ENCODE measurements at places on chromosomes 5 and 9.

DNA sequence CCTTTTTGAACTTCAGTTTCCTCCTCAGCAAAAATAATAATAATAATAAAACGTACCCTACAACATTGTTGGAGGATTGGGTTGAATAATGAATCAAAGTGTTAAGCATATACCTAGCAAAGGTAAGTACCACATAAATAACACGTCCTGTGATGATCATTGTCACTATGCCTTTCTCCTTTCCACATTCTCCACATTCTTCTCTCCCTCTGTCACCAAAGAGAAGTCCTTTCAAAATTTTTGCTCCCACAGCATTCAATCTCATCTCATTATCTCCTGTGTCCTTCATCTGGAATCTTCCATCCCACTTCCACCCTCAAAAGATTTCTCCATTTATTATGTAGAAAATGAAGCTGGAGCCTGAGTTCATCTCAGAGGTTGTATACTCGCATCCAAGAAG is 7.2 kb upstream of the ALDOB start:
- no peak for DNase-seq

DNA sequence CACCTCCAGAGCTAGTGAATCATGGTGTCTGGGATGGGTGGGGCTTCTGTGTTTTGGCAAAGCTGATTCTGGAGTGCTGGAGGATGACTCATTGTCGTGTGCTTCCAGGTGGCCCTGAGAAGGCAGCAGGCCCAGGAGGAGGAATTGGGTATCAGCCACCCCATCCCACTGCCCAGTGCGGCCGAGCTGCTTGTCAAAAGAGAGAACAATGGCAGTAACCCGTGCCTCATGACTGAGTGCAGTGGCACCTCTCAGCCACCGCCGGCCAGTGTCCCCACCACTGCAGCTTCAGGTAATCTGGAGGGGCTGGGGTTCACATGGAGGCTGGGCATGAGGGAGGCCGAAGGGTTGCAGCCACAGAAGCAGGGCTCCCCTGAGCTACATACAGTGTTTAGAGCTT is 5.4 kb downstream of the DMRT1 start:
- no peak for DNase-seq

DNA sequence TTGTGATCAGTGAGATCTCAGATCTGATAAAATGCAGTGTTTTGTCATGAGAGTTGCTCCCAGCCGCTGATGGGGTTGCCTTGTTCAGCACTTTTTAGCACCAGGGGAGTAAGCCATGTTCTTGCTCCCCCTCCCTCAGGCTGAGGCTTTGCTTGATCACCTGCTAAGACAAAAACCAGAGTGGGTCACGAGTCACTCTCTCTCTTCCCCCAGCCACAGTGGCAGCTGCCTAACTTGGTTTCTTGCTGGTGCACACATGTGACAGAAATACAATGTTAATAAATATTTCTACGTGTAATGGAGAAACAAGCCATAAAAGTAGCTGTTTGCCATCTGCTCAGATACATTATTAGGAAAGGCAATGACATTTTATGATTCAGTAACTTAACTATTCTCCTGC is 212.4 kb upstream of the DMRT1 start:
- DNase-seq, result no peak

DNA sequence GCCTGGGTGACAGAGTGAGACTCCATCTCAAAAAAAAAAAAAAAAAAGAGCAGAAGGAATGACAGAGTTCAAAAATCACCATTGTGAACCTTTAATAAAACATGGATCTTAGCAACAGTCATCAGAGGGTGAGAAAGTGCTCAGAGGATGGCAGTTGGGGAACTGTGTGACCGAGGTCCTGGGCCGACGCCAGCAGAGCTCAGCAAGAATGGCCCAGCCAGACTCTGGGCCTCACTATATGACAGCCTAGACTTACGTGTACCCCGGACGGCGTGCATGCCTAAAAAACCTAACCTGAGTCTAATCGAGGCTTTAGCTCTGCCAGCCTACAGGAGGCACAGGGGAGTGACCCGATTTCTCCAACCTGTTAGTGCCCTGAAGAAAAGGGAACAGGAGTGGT is 64.3 kb downstream of the MVB12B start:
- DNase-seq, result no peak

GRCh38 chr5:34059977-34060376 is 17.0 kb upstream of the C1QTNF3 start:
- no peak for DNase-seq

GRCh38 chr5:14356305-14356704 is 213.2 kb downstream of the TRIO start:
- DNase-seq, result no peak

GRCh38 chr5:79875230-79875629 is 115.8 kb downstream of the MTX3 start:
- DNase-seq, result no peak

- DNase-seq, result peak; percentile 1
These were observed 737 bp downstream of the SLC1A3 start for GRCh38 chr5:36607114-36607571.

GRCh38 chr5:140883373-140883772 is 1.4 kb downstream of the PCDHA13 start:
- no peak for DNase-seq

DNA sequence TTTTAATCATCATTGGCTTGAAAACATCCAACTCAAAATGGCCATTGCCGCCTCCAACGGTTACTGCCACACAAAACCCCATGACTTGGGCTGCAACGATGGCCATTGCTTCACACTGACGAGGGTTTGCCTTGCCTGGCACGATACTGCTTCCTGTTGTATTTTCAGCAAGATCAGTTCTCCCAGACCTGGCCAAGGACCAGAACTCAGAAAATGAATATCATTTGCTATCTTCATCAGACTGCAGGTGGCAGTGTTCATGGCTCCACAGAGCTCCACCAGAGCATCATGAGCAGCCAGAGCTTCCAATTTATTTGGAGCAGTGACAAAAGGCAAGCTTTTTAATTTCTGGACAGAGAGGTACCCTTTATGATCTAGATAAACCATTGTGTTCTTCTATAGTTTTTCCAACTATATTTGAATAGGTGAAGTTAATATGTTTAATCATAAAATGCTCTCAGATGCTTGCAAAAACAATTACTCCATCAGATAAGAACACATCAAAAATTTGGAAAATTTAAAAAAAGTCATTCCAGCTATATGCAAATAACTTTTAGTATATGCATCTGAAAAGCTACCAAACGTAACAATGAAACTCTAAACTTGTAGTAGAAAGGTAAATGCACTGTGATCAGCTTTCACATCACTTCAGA is 10.4 kb downstream of the AMACR start:
- DNase-seq, result no peak

GRCh38 chr9:34830068-34830467 is 120.1 kb upstream of the CCL21 start:
- no peak for DNase-seq

DNA sequence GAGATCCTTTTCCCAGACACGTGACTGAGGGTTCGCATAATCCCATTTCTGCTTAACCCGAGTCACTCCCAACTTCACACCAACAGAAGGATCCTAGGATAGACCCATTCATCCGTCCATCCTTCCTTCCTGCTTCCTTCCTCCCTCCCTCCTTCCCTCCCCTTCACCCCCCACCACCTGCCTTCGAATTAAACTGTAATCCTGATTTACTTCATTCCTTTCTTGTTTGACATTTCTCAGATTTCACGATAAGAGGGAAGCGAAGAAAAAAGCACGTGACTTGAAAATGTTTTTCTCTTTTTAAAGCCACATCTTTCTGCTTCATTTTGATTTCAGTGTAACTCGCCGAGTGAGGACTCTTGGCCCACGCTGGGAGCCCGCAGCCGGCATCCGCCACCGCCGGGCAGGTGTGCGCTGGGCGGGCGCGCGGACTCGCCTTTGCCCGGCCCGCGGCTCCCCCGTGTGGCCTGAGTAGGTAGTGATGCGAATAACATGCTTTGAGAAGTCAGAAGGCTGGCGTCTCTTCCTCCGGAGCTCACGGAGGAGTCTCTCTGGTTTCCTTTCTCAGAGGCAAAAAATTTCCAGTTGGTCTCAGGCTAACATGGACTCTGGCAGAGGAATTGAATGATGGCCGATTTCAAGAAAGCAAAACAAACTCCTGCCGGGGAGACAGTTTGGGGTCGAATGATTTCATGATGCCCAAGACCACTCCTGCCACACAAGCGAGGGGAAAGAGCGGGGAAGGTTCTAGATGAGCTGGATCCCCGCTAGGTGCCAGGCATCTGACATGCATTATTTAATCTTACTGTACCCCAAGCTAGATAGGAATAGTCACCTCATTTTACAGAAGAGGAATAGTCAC is 117.7 kb downstream of the SLC12A2 start:
- peak; percentile 80 for DNase-seq

GRCh38 chr5:177538876-177539275 is 15.5 kb downstream of the FAM193B start:
- no peak for DNase-seq

GRCh38 chr9:93126825-93127368 is 7.2 kb downstream of the NINJ1 start:
- DNase-seq, result no peak

- no peak for DNase-seq
These were observed 31.8 kb downstream of the FABP6 start for GRCh38 chr5:160260881-160261815.

DNA sequence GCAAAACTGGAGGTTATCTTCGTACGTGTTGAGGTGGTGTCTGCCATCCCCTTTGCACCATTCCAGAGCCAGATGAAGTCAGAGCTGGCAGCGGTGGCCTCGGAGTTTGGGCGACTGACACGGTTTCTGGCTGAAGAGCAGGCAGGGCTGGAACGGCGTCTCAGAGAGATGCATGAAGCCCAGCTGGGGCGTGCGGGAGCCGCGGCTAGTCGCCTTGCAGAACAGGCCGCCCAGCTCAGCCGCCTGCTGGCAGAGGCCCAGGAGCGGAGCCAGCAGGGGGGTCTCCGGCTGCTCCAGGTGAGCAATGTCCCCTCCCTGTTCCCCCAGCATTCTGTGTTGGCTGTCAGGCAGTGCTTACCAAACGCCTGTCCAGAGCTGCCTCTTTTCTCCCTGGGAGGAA is 9.5 kb downstream of the TRIM41 start:
- no peak for DNase-seq

Data from stimulated activated CD4-positive, alpha-beta T cell treated with anti-CD3 and anti-CD28 coated beads, Interleukin-2, amount 100 ng/mL, for 48 hours (primary cell).